Activated T-cell treated with anti-CD3 and anti-CD28 coated beads, Interleukin-2, amount 50 U/mL, for 1 hour (primary cell): ENCODE measurements at places on chromosomes 4 and X.

DNA sequence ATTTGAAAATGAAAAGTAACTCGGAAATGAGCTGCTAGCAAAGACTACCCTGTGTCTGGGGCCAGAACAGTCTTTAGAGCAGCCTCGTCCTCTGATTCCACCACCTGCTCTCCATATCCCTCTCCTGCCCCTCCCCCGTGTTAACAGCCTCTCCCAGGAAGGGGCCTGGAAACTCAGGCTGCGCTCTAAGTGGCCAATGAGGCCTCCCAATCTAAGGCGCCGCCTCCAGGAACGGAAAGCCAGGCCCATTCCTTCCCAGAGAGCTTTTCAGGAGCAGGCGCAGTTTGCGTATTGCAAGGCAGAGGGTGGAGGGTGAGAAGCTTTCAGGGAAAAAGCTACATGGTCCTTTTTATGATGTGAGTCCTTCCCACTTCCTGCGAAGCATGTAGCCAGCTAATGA, 31.2 kb downstream of the RS1 start:
- no peak for DNase-seq

DNA sequence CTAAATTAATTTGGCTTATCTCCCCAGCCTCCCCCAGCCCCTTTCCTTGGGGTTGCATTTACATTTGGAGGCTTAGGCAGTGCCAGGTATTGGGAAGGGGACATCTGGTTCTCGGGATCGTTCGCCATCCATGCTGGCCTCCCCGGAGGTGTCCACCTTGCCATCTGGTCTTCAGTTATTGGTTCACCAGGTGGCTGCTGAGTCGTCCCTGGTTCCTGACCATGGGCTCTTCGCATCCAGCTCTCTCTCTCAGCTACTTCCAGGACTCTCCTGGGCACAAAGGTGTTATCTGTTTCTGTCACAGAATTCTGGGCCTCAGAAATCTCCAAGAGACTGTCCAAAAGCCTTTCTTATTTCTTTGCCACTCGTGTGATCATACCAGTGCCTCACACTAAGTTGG, 75.4 kb upstream of the SCOC start:
- no peak for DNase-seq

- no peak for DNase-seq
These were observed 117.0 kb downstream of the KDR start for GRCh38 chr4:55008166-55009056.

GRCh38 chr4:67549123-67549522, 3.8 kb upstream of the CENPC start:
- DNase-seq: no peak

- no peak for DNase-seq
These were observed 175.5 kb downstream of the WDFY3 start for GRCh38 chr4:84790769-84791565.

DNA sequence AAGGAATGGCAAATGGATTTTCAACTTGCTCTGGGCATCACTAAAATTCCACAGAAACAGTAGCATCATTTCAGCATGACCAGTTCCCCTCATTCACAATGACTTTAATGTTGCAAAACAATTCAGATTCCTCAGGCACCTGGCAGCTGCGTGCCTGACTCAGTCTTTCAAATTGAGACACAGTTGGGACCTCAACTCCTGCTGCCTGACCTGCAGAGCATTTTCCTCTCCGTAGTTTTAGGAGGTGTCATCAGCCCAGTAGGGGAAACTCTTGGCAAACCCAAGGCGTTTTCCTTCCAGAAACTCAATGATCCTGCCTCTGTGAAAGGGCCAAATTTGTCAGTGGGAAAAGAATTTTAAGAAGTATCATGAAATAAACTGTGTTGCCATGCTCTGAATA, 388.9 kb downstream of the SPRY1 start:
- DNase-seq: no peak

DNA sequence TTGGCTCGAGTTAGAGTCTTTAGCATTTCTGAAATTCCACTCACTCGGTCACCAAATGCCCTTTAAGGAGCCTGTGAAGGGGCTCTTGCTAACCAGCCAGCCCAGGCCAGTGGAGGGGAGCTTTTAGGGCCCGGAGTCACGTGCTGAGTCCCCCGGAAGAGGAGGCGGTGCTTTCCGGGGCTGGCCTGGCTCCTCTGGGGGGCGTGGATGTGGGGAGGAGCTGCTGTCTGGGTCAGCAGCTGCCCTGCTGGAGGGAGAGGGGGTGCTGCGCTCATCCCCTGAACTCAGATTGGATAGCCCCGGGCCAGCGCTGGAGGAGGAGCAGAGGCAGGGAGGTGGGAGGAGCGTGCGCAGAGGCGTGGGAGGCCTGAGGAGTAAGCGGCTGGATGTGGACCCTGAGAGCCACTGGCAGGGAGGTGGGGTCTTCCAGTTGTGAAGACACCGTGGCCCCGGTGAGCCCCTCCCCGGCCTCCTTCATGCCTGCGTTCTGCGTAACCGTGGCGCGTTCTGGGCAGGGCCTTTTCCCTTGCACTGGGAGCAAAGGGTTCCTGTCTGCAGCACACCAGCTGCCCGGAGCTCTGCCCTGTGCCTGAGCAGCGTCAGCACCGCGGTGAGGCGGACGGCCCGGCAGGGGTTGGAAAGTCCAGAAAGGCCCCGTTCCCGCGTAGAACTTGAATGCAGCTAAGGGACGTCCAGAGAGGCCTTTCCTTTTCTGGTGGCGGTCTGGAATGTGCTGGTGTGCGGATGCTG, 19.7 kb downstream of the MAEA start:
- DNase-seq: peak; percentile 57

DNA sequence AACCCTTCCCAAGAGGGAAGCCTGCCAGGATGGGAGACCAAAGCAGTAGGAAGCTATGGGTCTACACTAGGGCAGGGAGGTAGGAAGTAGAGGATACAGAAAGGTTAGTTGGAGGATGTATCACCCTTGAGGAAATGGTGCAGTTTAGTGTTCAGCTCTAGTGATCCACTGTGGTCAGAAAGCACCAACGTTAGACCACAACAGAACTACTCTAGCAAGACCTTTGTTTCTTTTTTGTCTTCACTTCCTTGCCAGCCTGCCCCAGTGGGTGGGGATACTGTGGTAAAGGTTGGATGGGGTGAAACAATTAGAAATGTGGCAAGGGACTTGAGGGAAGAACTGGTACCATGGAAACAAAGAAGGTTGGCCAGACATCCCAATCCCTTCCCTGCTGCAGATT, 83.3 kb downstream of the DDIT4L start:
- DNase-seq: no peak

DNA sequence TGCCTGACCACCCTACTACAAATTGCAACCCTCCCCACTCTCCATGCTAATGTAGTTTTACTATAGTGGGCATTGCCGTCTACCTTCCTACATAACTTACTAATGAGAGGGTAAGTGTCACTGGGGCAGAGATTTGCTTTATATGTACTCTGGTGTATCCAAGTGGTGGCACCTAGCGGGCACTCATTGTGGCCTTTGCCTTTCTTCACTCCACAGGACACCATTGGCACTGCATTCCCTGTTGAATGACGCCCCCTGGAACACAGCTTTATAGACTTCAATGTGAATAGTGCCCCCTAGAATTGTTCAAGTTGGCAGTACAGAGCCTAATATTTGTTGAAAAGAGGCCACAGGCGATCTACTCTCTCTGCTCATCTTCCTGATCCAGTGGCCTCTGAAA, 215.8 kb downstream of the MID1IP1 start:
- no peak for DNase-seq

- no peak for DNase-seq
These were observed 29.0 kb downstream of the TMPRSS11B start for GRCh38 chr4:68216501-68216900.

GRCh38 chr4:76725039-76725438, 172.9 kb downstream of the SOWAHB start:
- no peak for DNase-seq

DNA sequence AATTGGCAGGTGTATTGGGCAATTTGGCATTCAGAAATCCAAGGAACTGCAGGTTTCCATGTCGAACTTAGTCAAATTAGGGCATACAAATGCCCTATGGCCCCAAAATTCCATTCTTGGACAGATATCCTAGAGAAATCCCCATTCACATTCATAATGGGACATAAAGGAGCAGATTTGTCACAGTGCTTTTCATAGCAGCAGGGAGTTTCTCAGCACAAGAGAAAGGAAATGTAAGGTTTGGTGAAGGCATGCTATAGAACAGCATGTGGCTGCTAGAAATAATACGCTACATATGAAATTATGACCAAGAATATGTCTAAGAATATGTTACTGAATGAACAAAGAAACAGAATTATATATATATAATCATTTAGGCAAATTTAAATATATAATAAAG, 437.5 kb upstream of the BOD1L1 start:
- DNase-seq: no peak

DNA sequence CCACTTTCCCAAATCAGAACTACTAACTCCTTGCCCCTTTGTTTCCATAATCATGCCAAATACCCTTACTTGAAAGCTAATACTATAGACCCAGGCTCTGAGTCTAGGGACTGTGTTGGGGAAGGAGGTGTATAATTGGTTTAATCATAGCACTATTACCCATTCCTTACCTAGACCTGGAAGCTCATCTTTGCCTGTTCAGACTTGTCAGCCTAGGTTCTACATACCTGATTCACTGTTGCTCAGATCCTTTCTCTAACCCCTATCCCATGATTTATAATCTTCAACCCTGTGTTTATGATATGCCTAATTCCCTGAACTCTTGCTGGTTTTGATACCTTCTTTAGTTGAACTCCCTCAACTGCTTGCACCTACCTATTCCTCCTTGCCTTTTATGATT, 123.1 kb upstream of the GRIA3 start:
- no peak for DNase-seq

GRCh38 chr4:112403101-112403945, 106.2 kb downstream of the ALPK1 start:
- no peak for DNase-seq

GRCh38 chrX:10235851-10236250, 79.1 kb downstream of the CLCN4 start:
- no peak for DNase-seq

- no peak for DNase-seq
These were observed 447.5 kb upstream of the RASGEF1B start for GRCh38 chr4:81919223-81919622.

- no peak for DNase-seq
These were observed 272.2 kb upstream of the EMCN start for GRCh38 chr4:100789991-100790390.

- no peak for DNase-seq
These were observed 52.7 kb downstream of the HTT-AS start for GRCh38 chr4:3021627-3022026.

- no peak for DNase-seq
These were observed 22.1 kb upstream of the GPC4 start for GRCh38 chrX:133437356-133437755.

DNA sequence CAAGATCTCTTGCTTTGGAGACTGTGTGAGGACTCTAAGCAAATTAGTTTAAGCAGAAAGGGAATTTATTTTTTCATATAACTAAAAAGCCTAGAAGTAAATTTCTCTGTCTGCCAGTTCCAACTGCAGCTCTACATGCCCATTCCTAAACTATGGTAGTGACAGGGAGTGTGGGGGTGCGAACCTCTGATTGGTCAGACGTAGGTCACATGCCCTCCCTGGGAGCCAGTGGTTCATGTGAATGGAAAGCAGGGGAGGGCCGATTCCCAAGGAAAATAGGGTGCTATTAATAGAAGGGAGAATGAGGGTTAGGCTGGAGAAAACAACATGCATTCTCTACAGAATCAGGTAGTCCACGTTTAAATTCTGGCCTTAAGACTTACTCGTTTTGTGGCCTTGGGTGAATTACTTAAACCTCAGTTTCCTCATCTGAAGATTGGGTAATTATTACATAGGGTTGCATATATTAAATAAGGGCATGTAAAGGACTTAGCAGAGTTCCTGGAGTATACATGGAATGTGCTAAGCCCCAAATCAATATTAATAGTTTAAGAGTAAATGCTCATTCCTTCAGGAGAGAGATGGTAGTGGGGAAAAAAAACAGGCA, 7.2 kb downstream of the RAB33B start:
- no peak for DNase-seq

- no peak for DNase-seq
These were observed 54.7 kb downstream of the ANAPC10 start for GRCh38 chr4:145043306-145043705.

- no peak for DNase-seq
These were observed 55.6 kb upstream of the ADRA2C start for GRCh38 chr4:3710451-3711182.

GRCh38 chr4:17063888-17064287, 165.4 kb upstream of the LDB2 start:
- DNase-seq: no peak

GRCh38 chr4:156962528-156962974, 9.0 kb downstream of the PDGFC start:
- DNase-seq: no peak

DNA sequence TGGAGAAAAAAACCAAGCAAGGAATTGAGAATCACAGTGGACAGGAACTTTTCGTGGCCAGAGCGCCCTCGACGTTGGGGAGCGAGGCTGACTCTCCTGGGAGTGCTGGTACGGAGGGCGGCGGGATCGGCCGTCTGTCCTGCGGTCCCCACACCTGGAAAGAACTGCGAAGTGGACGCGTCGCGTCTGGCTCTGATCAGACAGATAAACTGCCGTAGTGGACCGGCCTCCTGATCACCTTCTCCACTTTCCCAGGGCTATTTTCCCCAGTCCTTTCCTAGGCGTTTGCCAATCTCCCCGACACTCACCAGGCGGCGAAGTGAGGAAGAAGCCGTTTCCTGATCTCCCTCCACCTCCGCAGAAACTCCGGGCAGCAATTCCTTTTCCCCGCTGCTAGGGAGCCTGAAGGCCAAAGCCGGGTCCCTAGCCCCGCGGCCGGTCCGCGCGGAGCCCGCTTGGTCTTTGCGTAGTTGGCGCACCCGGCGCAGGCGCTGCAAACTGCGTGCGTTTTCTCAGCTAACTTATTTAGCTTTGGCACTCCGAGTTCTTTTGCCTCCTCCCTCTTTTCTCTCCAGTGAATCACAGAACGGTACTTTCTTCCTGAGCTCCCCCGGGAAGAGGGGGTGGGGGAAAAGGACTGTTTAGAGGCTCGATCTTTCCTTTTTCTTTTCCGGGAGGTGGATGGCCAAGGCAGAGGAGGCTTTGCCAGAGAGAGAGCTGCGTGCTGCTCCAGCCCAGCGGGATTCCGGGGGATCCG, at the start of gene ARSJ:
Gene ARSJ (minus strand): TSS at position 500 of the 757 bp plus-strand sequence. CDS start 813 bp downstream, outside the sequence.
- DNase-seq: peak; percentile 28

GRCh38 chr4:128468123-128468989, 180.7 kb upstream of the PGRMC2 start:
- no peak for DNase-seq

GRCh38 chr4:56370377-56370776, 16.9 kb downstream of the AASDH start:
- DNase-seq: no peak

DNA sequence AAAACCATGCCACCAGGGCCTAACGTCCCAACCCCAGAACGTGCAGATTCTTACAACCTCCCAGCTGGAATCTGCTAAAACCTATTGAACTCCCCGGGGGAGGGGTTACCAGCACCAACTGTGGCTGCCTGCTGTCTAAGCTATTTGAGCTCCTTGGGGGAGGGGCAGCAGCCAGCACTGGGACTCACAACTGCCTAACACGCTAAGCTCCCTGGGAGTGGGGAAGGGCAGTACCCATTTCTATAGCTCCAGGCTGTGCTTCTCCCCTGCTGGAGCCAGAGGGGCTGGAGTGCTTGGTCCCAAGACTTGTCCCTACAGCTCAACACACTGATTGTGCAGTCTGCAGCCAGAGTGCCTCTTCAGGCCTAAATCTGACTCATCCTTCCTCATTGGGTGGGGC, 459.8 kb upstream of the FGF16 start:
- DNase-seq: no peak

GRCh38 chr4:99715286-99715685, 57.7 kb upstream of the C4orf54 start:
- DNase-seq: no peak
